ENCODE measurements at places on chromosomes 16 and 17. TPM values are rescaled to one million over a fixed set of nuclear protein-coding genes. Genes with fewer than 3 reads are reported as not detected.

GRCh38 chr16:4752351-4753100 is 14.4 kb downstream of the ZNF500 start:
- no peak for DNase-seq

DNA sequence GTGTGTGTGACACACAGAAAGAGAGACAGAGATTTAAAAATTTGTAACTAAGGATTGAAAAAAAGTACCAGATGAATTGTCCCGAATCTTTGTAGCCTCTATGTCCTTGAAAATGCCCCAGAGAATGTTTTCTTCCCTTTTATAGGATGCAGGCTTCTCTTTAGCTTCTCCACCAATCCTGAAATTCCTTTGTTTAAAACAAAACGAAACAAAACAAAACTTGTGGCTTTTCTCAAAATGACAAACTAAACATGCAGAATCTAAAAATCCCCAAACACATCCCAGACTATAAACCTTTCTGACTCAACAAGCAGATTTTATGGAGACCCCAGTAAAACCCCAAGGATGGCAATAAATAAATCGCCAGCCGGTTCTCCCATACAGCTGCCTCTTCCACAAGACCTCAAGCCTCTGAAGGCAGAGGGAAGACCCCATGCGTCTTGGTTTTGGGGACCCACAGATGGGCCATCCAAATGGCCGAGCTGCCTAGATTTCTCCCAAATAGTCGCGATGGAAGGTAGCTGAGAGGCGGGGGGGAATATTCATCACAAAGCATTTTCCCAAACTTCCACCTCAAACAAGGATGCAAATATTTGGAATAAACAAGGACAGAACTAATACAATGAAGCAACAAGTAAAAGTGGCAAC is 269.5 kb upstream of the FOXF1 start:
- DNase-seq: no peak

- no peak for DNase-seq
These were observed 5.5 kb upstream of the C16orf96 start for GRCh38 chr16:4550591-4550990.

C16orf92 gene
- not detected for total RNA-seq

- DNase-seq: no peak
These were observed 364.1 kb downstream of the KCNJ2 start for GRCh38 chr17:70533427-70533826.

ASIC2 gene
- 4.6 TPM for total RNA-seq

CHAD gene
- total RNA-seq: not detected

DNA sequence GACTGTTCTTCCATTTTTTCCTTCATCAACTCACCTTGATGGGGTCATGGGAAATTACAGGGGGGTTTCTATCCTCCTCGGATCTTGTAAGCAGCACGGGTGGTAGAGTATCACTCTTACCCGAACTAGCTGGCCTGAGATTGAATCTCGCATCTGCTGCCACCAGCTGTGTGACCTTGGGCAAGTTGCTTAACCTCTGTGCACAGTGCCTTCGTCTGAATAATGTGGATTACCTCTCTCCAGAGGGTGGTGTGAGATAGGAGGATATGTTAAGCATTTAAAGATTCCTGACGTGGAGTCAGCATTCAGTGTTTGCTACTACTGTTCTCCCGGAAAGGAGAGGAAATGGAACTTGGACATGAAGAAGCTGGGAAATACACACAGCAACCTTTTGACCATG is 24.4 kb downstream of the LASP1 start:
- no peak for DNase-seq

DNA sequence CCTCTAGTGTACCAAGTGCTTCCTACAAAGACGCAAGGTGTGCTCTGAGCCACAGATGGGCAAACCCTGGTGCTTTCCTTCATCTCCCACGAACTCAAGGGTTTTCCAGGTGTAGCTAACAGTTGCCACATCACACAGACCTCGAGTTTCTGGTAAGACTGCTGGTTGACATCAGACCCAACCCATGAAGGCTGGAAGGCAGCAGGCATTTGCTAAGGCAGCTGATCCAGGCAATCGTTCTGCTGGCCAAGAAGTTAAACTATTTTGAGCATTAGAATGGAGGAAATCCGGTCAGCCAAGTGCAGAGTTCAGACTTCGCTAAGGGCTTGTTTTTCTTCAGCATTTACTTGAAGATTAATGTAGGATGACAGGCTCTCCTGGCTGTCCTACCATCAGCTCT is 11.5 kb downstream of the HAS3 start:
- no peak for DNase-seq
